Large intestine (tissue), 12 donors: ENCODE measurements at places on chromosomes 6 and 20.
A peak's percentile ranks its signal among the peaks of the same experiment; 100 is the strongest.

- DNase-seq, result no peak
Measured at GRCh38 chr6:1027795-1028569, 283.9 kb upstream of the FOXQ1 start.

- DNase-seq, result no peak
Measured at GRCh38 chr20:906703-907270, 9.3 kb downstream of the ANGPT4 start.

DNA sequence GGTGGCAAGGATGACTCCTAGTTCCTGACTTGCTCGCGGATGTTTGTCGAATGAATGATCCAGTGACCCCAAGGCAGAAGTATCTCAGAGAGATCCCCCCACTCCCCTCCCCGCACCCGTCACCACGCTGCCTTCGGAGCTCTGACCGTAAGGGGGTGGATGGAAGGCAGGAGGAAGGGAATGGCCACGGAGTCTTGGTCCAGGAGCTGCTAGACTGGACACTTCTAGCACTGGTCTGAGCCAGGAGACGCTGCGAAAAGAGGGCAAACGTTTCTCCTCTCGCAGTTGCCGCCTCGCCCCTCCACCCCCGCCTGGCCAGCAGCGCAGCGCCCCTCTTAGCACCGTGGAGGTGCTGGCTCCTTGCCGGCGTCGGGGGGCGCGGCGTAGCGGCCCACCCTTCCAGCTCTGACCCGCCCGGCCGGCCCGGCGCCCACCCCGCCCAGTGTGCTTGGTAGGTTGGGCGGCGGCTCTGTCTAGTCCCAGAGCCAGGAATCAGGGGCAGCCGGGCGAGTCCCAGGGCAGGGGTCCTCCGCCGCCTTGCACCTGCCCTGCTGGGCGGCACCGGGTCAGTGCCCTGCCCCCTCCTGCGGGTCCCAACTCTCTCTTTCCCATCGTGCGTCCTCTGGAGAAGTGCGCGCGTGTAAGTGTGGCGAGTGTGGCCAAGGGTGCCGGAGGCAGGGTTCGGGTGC lies 2.4 kb upstream of the DBNDD2 start:
- no peak for DNase-seq

GRCh38 chr20:20824924-20825584 lies 112.6 kb upstream of the RALGAPA2 start:
- DNase-seq, result peak; percentile 33

- no peak for DNase-seq
Measured at GRCh38 chr6:25463441-25463840, 184.3 kb downstream of the CARMIL1 start.

DNA sequence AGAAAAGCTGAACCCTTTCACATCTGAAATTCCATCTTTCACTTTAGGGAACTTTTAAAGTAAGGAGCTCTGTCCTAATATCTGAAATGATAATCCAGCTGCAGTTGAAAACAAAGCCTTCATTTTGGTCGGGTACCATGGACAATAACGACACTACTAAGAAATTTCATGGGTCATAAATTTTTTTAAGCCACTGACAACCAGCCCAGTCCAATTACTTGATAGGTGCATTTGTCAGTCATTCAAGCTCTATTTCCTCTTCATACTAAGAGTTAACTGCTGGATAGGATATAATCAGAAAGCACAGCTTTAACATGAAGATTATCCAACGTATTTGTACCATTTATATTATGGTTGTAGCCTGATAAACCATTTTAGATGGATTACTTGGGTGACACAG lies 52.5 kb downstream of the MMUT start:
- no peak for DNase-seq

DNA sequence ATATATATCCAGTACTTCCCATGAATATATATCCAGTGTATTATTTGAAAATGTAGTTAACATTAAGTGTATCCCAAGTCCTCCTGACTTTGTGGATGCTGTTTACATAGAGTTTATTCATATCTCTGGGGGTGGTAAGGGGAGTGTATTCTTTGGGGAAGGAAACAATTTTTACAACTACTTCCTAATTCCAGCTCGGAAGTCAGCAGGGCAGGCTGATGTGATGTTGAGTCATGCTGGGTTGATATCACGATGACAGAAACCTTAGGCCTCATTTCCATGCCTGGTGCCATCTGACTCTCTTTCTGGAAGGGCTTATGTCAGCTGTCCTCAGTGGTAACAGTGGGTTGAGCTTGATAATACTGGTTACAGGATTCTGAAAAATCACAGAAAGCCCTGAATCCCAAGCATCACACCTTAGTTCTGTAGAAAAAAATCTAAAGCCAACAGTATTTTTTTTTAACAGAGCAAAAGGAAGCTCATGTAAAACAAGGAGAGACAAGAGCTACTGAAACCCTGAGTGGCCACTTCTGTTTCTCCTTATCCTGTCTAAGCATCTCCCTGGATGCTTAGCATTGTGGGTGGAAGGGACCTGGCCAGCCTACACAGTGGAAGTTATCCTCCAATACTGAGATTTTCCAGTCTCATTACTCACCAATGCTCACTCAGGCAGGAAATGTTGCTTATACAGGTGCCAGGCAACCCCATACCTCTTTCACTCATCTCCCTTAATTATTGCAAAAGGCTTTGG lies 75.2 kb upstream of the IYD start:
- peak; percentile 26 for DNase-seq

DNA sequence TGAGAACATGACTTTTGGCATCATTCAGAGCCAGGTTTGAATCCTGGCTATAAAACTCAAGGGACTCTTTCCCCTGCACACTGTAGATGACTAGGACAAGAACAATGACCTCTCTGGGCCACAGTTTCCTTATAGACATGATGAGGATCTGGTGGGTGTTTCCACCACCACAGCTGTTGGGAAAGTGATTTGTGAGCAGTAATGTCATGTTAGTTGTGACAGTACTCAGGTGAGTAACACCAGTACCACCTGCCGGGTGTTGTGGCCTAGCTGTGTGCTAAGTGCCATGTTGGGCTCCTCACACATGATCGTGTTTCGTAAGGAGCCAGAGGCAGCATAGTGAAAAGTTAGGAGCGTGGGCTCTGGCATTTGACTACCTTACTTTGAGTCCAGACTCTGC lies 24.1 kb downstream of the HM13 start:
- DNase-seq, result no peak

DNA sequence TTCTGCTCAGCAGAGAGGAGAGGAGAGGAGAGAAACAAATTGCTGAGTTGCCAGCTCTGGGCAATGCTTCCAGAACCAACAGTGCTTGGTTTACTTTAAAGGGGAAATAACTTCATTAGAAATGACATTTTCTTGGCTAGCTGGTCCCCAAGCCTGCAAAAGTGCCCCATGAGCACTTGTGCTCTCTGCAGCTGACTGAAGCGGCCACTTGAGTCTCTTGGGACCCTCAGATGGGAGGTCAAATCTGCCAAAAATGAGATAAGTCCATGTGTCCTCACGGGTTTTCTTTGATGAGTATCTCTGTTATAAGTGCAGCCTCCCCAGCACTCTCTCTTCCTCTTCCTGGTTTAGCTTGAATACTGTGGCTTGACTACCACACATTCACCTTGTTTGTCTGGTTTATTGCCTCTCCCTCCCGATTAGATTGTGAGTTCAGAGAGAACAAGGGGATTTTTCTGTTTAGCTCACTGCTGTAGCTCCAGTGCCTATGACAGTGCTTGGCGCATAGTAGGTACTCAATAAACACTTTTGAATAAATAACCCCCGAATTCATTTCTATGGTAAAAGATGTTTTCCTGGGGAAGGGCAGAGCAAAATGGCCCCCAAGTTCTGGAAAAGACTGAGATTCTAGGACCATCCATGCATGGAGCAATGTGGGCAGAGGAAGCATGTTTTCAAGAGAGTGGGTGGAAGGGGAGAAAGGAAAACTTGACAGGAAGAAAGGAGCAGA lies 7.0 kb upstream of the RIN2 start:
- peak; percentile 37 for DNase-seq

DNA sequence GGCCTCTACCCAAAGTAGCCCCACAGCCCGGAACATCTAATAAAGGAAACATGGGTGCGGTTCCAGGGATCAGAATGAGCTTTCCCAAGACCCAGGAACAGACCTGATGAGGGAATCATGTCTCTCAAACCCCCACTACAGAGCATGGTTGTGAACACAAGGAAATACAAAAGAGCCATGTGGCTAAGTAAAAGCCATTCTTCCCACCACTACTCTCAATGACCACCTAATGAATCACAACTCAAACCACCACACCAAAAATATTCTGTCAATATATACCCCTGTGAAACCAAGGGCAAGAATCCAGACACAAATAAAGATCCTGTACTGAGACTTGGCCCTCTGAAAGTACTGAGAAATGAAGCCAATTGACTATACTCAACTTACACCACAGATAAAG lies 20.9 kb upstream of the COL21A1 start:
- DNase-seq, result no peak

- no peak for DNase-seq
Measured at GRCh38 chr20:52239102-52239501, 47.5 kb upstream of the ZFP64 start.

- DNase-seq, result no peak
Measured at GRCh38 chr6:71347119-71347518, 58.5 kb downstream of the OGFRL1 start.

DNA sequence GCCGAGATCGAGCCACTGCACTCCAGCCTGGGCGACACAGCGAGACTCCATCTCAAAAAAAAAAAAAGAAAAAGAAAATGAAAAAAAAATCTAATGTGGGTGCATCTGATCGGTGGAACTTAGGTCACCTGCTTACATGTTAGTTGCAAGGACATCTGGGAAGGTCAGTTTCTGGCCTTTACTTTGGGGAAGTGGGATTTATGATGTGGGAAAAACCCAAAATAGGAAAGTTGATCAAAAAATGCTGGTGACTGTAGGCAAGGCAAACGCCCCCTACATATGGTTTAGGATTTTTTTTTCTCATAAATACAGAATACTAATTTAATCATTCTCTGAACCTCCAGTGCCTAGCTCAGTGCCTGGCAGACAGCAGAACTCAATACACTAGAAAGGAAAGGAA lies 69.2 kb upstream of the PIM1 start:
- no peak for DNase-seq

- no peak for DNase-seq
Measured at GRCh38 chr6:33619166-33619840, 1.8 kb upstream of the ITPR3 start.

- peak; percentile 59 for DNase-seq
Measured at GRCh38 chr6:156780102-156780641, 3.0 kb downstream of the ARID1B start.

GRCh38 chr6:107470364-107470763 lies 11.0 kb upstream of the PDSS2 start:
- no peak for DNase-seq

- DNase-seq, result peak; percentile 44
Measured at GRCh38 chr20:17921774-17922173, 46.8 kb downstream of the SNX5 start.

DNA sequence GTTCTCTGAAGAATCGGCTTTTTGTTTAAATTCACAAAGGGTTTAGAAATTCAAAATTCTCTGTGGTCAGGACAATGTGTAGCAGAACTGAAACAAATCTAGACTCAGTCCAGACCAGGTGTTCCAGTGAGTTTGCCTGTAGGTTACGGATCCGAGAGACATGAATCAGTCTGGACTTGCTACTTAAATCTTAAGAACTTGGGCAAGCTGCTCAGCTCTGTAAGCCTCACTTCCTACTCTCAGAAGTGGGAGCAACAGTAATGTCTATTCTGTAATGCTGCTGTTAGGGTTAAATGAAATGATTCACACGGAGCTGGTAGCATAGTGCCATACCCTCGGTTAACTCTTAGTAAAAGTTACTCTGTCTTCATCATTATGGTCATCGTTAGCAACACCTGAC lies 37.7 kb downstream of the HECA start:
- DNase-seq, result no peak

DNA sequence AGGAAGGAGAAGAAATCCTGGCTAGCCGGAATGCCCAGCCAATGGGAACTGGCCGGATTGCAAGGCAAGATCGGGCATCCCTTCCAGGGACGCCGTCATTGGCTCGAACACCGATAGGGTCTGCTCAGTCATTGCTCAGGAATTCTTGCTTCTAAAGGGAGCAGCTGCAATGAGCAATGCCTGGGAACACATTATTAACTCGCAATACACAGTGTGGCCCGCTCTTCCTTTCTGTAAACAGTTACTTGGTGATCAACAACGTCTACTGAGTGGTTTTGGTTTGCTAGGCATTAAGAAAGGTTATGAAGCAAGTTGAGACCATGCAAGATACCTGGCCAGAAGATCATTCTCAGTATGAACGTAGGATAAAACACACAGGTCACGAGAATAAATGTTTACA lies 165.4 kb upstream of the CITED2 start:
- DNase-seq, result peak; percentile 25

DNA sequence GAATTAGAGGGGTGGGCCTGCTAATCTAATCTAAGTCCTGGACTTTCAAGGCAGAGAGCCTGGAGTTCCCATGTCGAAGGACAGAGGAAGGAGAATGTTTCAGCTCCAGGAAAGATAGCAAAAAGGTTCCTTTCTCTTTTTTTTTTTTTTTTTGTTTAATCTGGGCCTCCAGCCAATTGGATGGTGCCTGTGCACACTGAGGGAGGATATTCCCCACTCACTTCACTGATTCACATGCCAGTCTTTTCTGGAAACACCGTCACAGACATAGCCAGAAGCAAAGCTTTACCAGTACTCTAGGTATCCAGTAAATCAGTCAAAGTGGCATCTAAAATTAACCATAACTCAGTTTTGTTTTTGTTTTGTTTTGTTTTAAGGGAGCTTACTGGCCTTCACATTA lies 721.1 kb downstream of the TENT5A start:
- no peak for DNase-seq

DNA sequence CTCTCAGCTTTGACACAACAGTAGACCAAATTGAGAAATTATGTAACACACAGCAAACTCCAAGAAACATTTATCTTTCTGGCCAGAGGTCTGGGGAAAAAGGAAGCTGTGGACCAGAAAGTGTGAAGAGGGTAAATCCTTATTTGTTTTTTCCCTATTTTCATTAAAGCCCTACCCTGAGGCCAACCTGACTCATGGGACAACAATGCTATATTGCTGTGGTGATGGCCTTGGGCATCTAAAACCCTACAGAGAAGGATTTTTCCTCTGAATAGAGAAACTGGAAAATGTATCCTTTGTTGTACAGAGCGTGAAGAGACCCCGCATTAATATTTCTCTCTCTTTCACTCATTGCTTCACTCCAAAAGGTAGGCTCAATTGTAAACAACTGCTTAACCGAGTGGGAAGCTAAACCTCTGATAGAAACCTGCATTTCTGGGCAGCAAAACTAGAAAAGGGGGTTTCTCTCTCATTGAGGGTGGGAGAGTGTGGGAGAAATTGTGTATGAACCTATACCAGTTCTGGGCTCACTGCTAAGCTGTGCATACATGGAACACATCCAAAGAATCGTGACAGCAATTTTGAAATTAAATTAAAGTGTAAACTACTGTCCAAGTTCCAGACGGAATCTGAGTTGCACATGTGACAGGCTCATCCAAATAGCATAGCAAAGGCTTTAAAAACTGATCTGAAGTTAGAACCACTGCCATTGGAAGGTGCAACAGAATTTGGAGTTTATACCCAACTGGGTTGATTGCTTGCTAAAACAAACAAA lies 175.5 kb downstream of the CLVS2 start:
- DNase-seq, result no peak

- DNase-seq, result peak; percentile 5
Measured at GRCh38 chr6:103893141-103893581, 966.6 kb downstream of the HACE1 start.
